Thoracic aorta (tissue), 2 donors: ENCODE measurements at places on chromosomes 3 and 15. TPM values are rescaled to one million over a fixed set of nuclear protein-coding genes. Genes with fewer than 3 reads are reported as not detected.

DNA sequence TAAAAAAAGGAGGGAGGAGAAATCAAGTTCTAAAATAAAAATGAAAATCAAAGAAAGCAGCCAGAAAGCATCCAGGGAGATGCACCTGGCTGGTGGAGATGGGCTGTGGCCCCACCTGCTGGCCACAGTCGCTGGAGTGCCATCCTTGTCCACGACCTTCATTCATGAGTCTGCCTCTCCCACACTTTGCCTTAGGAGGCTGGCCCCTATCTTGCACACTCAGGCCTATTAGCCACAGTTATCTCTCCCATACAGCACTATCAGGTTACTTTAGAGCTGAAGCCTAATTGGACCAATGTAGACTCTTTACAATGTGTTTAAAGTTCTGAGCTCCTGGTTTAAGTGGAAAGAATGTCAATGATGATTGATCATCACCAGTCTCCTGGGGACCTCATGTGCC, 392.0 kb upstream of the RORA start:
- DNase-seq = no peak

DNA sequence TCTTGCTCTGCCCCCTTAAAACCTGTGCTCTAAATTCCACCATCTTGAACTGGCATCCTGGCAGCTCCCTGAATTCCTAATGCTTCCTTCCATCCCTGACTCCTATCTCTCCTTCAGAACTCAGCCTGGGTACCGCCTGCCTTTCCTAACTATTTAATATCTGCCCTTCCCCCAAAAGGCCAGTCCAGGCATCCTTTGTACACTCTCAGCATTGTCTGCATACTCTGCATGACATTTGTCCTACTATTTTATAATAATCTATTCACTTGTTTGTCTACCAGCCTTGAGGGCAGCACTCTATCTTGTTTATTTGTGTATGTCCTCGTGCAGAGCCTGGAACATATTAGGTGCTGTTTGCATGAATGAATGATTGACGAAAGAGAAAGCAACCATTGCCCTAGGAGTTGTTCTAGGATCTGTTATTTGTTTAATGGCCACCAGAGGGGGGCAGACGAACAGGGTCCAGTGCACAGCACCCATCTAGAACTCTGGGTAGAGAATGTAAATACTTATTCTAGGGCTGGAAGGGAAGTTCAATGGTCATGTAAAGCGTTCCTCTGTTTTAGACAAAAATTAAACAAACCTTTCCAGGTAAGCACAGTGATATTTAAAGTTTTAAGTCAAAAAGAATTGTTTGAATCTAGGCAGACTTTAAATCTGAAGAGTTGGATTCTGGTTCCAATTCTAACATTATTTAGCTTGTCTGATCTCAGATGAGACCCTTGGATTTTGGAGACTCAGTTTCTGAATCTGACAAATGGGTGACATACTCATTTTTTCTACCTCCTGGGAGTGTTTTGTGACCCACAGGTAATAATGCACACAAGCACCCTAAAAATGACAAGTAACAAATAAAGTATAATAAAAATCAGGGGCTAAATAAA, 125.8 kb upstream of the GALNT15 start:
- no peak for DNase-seq

- no peak for DNase-seq
Measured at GRCh38 chr3:177744873-177745606, 547.8 kb upstream of the TBL1XR1 start.

GRCh38 chr15:50168379-50168778, 13.6 kb upstream of the SLC27A2 start:
- no peak for DNase-seq

GOLGA6A gene
- total RNA-seq = 0.42 TPM

TM4SF1 gene
- total RNA-seq = 342 TPM

- no peak for DNase-seq
Measured at GRCh38 chr3:72339670-72340030, 508.6 kb downstream of the SHQ1 start.

SPINK8 gene
- not detected for total RNA-seq

SERPINI2 gene
- total RNA-seq = not detected

DNA sequence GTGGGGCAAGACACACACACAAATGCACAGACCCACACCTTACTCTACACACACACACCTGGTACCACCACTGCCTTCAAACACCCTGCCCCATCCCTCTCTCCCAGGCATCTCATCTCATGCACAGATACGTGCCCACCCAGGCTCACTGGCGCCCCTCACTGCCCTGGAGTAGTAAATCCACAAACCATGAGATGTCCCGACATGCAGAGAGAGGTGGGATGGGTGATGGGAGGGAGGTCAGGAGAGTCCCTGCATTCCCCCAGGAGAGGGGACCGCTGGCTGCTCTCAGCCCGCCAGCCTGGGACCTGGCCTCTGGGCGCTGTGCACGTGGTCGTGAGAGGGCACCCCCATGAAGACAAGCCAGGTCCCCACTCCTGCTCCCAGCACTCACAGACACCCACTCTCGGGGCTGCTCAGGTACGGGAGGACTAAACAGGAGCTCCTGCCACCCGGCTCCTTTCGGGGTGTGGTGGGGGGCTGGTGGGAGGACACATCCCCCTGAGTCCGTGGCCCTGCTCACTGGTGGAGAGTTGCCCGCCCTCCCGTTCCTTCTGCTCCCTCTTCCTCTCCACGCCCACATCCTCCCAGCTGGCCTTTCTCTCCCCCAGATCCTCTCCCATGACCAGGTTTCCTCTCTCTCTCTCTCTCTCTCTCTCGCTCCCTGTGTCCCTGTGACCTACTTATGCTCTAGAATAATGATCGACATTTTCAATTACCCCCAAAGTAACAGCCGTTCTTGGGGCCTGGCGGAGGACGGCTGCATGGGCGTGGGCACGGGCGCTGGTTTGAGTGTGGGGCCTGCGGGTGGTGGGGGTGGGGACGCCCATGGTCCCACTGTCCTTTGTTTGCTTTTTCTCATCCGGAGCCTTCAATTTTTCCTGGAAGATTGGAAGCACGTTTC, 18.9 kb upstream of the CSPG4 start:
- no peak for DNase-seq

- DNase-seq = no peak
Measured at GRCh38 chr3:53509494-53509893, 15.1 kb downstream of the CACNA1D start.

DNA sequence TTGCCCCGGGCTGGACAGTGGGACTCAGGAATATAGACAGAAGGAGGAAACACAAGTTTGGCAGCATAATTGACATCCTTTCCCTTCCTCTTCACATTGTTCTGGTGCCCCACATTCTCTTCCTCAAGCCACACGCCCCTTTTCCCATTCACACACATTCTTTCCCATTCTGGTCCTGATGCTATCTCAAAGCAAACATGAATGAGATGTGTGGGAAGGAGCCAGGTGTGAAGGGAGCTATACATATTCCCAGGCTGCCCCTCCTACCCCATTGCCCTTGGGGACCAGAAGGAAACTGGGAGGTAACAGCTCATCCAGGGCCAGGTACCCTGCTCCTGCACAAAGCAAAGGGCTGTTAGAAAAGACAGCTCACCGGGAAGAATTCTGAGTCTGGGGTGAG, 23.4 kb upstream of the CLK3 start:
- no peak for DNase-seq
